Upper lobe of right lung (tissue), 1 donor: ENCODE measurements at places on chromosomes 4 and X. TPM values are rescaled to one million over a fixed set of nuclear protein-coding genes. Genes with fewer than 3 reads are reported as not detected.

HTRA3 gene
- 25.0 TPM for total RNA-seq

SPATA18 gene
- 17.3 TPM for total RNA-seq

DRD5 gene
- total RNA-seq = not detected

WFS1 gene
- 110 TPM for total RNA-seq

RAB33A gene
- 0.75 TPM for total RNA-seq

CMC4 gene
- total RNA-seq = 6.6 TPM

PCDH19 gene
- 0.17 TPM for total RNA-seq

CXCL1 gene
- total RNA-seq = 8.2 TPM

NDP gene
- total RNA-seq = not detected

NDNF gene
- total RNA-seq = 201 TPM

SLC4A4 gene
- total RNA-seq = 28.5 TPM

HSFX3 gene
- not detected for total RNA-seq

GYPB gene
- total RNA-seq = not detected

SLC49A3 gene
- total RNA-seq = 32.9 TPM

CRMP1 gene
- total RNA-seq = 6.1 TPM

- no peaks in the 10 kb centered on the region for H3K4me1 ChIP-seq
- no peak for DNase-seq
- no peaks in the 10 kb centered on the region for H3K36me3 ChIP-seq
- H3K27me3 ChIP-seq = no peaks in the 10 kb centered on the region
Observed at GRCh38 chrX:24110069-24110468, 39.5 kb upstream of the ZFX start.

- H3K27me3 ChIP-seq = no peaks in the 10 kb centered on the region
- H3K4me1 ChIP-seq = no peaks in the 10 kb centered on the region
Observed at GRCh38 chrX:84218726-84219125, 30.7 kb upstream of the RPS6KA6 start.

DNA sequence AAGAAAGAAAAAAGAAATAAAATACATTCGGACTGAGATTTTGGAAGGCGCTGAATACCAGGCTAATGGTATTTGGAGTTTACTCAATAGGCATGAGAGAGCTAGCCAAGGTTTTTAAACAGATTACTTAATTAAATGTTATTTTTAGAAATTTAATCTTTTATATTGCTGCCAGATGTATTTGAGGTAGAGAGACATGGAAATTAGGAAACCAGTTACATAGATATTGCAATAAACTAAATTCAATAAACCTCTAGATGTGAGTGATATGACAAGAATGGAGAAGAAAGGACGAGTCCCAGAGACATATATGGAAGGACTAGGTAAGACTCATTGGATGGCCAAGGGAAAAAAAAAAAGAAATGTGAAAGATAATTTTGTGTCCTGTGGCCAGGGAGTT, 38.5 kb upstream of the IL13RA1 start:
- H3K36me3 ChIP-seq = no peaks in the 10 kb centered on the region
- no peaks in the 10 kb centered on the region for H3K27me3 ChIP-seq
- DNase-seq = no peak
- no peak overlapping the region for H3K4me3 ChIP-seq

- H3K27ac ChIP-seq = no peak overlapping the region
- H3K27me3 ChIP-seq = no peaks in the 10 kb centered on the region
- DNase-seq = no peak
- no peaks in the 10 kb centered on the region for H3K4me1 ChIP-seq
- no peaks in the 10 kb centered on the region for H3K36me3 ChIP-seq
Observed at GRCh38 chrX:125101971-125102755, 217.5 kb upstream of the TEX13C start.

GRCh38 chr4:26140150-26140898, 180.5 kb upstream of the RBPJ start:
- DNase-seq = no peak
- no peak overlapping the region for H3K4me3 ChIP-seq
- no peak overlapping the region for H3K27ac ChIP-seq
- no peaks in the 10 kb centered on the region for H3K27me3 ChIP-seq
- peaks cover 9% of the 10 kb centered on the region for H3K4me1 ChIP-seq

GRCh38 chr4:177051473-177052060, 258.1 kb upstream of the NEIL3 start:
- no peaks in the 10 kb centered on the region for H3K27me3 ChIP-seq
- peaks cover 8% of the 10 kb centered on the region for H3K4me1 ChIP-seq
- no peak overlapping the region for H3K27ac ChIP-seq
- no peak overlapping the region for H3K4me3 ChIP-seq
- no peak for DNase-seq
- H3K36me3 ChIP-seq = no peaks in the 10 kb centered on the region

- H3K27me3 ChIP-seq = no peaks in the 10 kb centered on the region
- no peak overlapping the region for H3K27ac ChIP-seq
- no peak for DNase-seq
- H3K36me3 ChIP-seq = no peaks in the 10 kb centered on the region
Observed at GRCh38 chrX:17120816-17121215, 174.4 kb downstream of the REPS2 start.

GRCh38 chr4:74283614-74284013, 24.7 kb upstream of the EPGN start:
- H3K4me3 ChIP-seq = no peak overlapping the region
- no peak overlapping the region for H3K27ac ChIP-seq
- DNase-seq = no peak
- H3K27me3 ChIP-seq = no peaks in the 10 kb centered on the region
- no peaks in the 10 kb centered on the region for H3K36me3 ChIP-seq

DNA sequence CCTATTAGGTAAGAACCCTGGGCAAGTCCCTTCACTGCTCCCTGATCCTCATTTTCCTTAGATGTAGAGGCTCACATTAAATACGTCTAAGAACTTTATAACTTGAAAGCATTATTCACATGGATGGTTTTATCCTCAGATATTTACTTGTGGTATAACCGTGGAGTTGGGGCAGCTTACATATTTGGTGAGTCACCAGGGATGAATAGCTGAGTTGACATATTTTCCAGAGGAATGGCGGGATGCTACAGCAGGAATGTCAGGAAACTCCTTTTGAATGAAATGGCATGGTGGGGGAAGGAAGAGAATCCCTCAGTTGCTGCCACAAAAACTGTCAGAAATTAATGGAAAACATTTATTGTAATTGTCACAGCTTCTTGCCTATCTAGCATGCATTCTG, 165.3 kb upstream of the RPS6KA3 start:
- no peak overlapping the region for H3K27ac ChIP-seq
- H3K36me3 ChIP-seq = no peaks in the 10 kb centered on the region
- no peak for DNase-seq
- no peak overlapping the region for H3K4me3 ChIP-seq
- H3K4me1 ChIP-seq = no peaks in the 10 kb centered on the region

GRCh38 chr4:171774642-171775190, 38.5 kb upstream of the GALNTL6 start:
- H3K4me3 ChIP-seq = no peak overlapping the region
- H3K27ac ChIP-seq = no peak overlapping the region
- DNase-seq = no peak
- no peaks in the 10 kb centered on the region for H3K36me3 ChIP-seq

DNA sequence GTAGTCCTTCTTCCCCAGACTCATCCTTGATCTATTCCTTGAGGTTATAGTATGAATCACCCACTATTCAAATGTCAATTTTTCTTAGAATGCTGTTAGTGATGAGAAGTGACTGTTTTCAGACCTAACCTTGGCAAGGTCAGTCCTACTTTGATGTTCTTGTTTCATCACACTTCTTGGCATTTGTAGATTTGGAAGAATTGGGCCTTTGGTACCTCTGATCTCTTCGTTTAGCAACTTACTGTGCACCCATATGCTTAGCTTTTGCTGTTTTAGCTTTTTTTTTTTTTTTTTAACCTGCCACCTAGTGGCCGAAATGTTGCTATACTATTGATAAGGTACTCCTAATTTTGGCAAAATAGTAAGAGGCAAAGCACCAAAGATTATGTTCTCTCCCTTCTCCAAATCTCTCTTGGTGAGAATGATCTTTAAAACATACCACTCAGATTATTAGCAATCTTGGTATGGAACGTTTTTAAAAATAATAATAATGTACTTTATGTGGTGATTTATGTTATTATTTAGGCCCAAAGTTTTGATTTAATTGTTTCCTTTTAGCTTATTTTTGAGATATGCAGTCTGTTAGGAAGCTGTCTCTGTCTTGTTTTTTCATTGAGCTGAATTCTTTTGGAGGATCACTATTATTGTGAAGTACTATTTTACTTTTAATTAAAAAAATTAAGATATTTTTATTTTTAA, 16.6 kb downstream of the DCK start:
- no peak overlapping the region for H3K4me3 ChIP-seq
- H3K27ac ChIP-seq = no peak overlapping the region
- H3K27me3 ChIP-seq = no peaks in the 10 kb centered on the region
- DNase-seq = no peak
- H3K4me1 ChIP-seq = no peaks in the 10 kb centered on the region

DNA sequence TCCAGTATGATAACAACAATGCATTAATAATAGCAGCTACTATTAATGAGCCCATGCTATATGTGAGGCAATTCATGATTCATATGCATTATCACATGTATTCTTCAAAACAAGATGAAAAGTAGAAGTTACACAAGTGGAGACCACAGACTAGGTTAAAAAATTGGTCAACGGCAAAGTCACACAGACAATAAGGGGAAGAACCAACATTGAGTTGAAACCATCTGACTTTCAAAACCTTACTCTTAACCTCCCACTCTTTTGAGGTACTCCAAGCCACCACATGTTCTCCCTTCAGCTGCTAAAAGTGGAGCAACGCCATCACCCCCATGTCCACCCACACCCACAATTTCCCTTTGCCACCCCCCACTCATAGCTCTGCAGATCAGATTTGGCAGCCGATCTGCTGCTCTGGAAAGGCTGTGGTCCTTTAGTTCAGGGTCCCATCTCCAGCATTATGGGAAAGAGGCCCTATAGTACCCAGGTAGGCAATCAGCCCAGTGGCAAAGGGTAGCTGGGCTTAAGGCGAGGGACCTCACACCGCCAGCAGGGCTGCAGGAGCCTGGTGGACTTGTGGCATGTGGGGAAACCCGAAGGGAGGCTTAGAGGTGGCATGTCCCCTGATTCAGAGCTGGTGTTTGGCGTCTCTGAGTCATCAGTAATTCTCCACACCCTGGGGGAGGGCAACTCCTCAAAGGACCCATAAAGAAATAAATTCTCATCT, 33.5 kb upstream of the CYBB start:
- H3K27me3 ChIP-seq = no peaks in the 10 kb centered on the region
- H3K27ac ChIP-seq = no peak overlapping the region
- DNase-seq = no peak
- H3K4me3 ChIP-seq = no peak overlapping the region
- H3K4me1 ChIP-seq = no peaks in the 10 kb centered on the region
- no peaks in the 10 kb centered on the region for H3K36me3 ChIP-seq

- DNase-seq = no peak
- no peak overlapping the region for H3K27ac ChIP-seq
- H3K4me1 ChIP-seq = no peaks in the 10 kb centered on the region
- no peaks in the 10 kb centered on the region for H3K36me3 ChIP-seq
Observed at GRCh38 chr4:126735294-126736132, 897.2 kb upstream of the INTU start.

DNA sequence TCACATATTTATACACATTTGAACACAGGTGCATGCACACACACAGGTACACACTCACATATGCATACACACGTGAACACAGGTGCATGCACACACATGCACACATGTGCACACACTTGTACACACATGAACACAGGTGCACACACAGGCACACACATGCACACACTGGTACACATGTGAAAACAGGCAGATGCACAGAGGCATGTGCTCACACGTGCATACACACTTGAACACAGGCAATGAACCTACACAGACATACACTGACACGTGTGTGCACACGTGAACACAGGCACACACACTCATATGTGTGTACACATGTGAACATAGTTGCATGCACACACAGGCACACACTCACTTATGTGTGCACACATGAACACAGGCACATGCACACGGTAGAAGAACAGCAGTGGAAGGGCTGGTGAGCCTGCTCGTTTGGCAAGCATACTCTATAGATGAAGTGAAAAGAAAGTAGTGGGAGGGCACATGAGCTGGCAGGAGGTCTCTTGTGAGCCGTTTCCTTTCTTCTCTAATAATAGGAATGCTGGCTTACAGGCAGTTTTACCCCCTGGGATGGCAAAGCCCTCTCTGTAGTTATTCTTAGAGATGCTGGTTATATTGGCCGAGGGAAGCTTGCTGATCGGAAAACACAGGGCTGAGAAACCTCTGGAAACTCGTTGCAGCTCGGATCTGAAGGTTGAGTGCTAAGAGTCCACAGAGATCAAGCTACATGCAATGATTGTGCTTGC, 279.6 kb upstream of the CLNK start:
- no peaks in the 10 kb centered on the region for H3K36me3 ChIP-seq
- H3K27ac ChIP-seq = no peak overlapping the region
- no peak overlapping the region for H3K4me3 ChIP-seq
- no peaks in the 10 kb centered on the region for H3K27me3 ChIP-seq
- H3K4me1 ChIP-seq = no peaks in the 10 kb centered on the region
- no peak for DNase-seq

GRCh38 chrX:135437867-135438733, 16.4 kb downstream of the SMIM10L2A start:
- H3K27ac ChIP-seq = no peak overlapping the region
- H3K4me3 ChIP-seq = no peak overlapping the region
- H3K4me1 ChIP-seq = no peaks in the 10 kb centered on the region
- no peaks in the 10 kb centered on the region for H3K27me3 ChIP-seq
- DNase-seq = peak; percentile 42
- H3K36me3 ChIP-seq = no peaks in the 10 kb centered on the region

GRCh38 chr4:107939307-107939706, 8.0 kb downstream of the CYP2U1 start:
- H3K27me3 ChIP-seq = no peaks in the 10 kb centered on the region
- no peak overlapping the region for H3K27ac ChIP-seq
- H3K4me1 ChIP-seq = no peaks in the 10 kb centered on the region
- no peaks in the 10 kb centered on the region for H3K36me3 ChIP-seq
- H3K4me3 ChIP-seq = no peak overlapping the region
- no peak for DNase-seq

GRCh38 chr4:89836031-89836745, 773 bp downstream of the SNCA start:
- H3K36me3 ChIP-seq = no peaks in the 10 kb centered on the region
- H3K27me3 ChIP-seq = peaks cover 49% of the 10 kb centered on the region
- peak overlapping the region; percentile 63 for H3K4me3 ChIP-seq
- peak; percentile 58 for DNase-seq

GRCh38 chrX:17854069-17854468, 7.0 kb downstream of the RAI2 start:
- no peak for DNase-seq
- H3K36me3 ChIP-seq = no peaks in the 10 kb centered on the region
- H3K27me3 ChIP-seq = no peaks in the 10 kb centered on the region
- peaks cover 5% of the 10 kb centered on the region for H3K4me1 ChIP-seq

- no peaks in the 10 kb centered on the region for H3K36me3 ChIP-seq
- DNase-seq = no peak
- no peak overlapping the region for H3K4me3 ChIP-seq
- H3K4me1 ChIP-seq = peaks cover 7% of the 10 kb centered on the region
Observed at GRCh38 chr4:184503869-184504300, 29.5 kb upstream of the IRF2 start.

- no peaks in the 10 kb centered on the region for H3K4me1 ChIP-seq
- peak overlapping the region; percentile 36 for H3K4me3 ChIP-seq
- peak overlapping the region; percentile 53 for H3K27ac ChIP-seq
- no peaks in the 10 kb centered on the region for H3K27me3 ChIP-seq
- no peaks in the 10 kb centered on the region for H3K36me3 ChIP-seq
Observed at GRCh38 chr4:32560306-32560705, 1840.1 kb downstream of the PCDH7 start.
